ENCODE measurements at places on chromosomes 5 and 9.

DNA sequence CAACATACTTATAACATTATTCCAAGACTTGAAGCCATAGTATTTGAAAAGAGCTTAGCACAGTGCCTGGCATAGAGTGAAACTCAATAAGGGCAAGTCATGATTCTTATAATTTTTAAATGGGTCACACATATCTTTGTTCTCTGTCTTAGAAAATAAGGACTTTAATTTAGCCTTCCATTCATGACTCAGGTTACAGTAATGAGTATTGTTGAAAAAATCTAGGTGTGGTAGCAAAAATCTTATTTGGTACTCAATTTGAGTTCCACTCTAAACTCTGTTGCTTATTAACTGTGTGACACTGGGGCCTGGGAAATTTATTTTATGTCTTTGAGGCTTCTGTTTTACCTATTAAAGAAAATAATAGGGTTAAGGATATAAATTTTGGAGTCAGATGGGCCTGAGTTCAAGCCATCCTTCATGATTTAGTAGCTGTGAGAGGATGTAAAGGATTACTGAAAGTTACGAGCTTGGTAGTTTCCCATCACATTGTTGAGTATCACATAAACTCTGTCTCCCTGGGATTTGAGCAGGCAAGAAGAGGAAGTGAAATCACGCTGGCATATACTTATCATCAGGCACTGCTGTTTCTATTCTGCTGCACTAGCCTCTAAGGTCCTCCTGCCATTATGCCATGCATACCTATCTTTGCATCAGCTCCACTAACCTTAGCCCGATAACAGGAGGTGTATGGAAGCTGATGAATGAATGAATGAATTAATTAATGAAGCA, 1.5 kb downstream of the SPINK9 start:
- DNase-seq: no peak

- no peak for DNase-seq
Observed at GRCh38 chr5:57715296-57715695, 232.7 kb upstream of the ACTBL2 start.

DNA sequence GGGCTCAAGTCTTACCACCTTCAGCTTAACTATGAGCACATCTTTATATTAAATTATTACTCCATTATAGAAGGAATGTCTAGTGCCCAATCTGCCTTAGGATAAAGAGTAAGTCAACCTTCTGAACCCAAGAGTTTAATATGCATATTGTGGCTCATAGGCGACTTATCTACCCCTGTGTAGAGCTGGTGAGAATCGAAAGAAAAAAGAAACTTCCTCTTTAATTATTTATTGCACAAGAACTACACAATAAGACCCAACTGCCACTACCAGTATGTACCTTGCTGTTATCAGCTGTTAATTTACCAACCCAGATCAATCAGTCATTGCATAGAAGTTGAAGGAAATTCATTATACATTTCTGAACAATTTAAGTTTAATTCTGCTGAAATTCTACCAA, 329.1 kb upstream of the SLC24A2 start:
- peak; percentile 9 for DNase-seq

GRCh38 chr5:129748913-129749880, 1.3 kb downstream of the MINAR2 start:
- DNase-seq: no peak

- DNase-seq: no peak
Observed at GRCh38 chr9:130526854-130527650, 52.3 kb upstream of the FUBP3 start.

- DNase-seq: no peak
Observed at GRCh38 chr9:4517274-4517673, 27.0 kb downstream of the SLC1A1 start.

GRCh38 chr9:32424616-32425015, 40.2 kb downstream of the ACO1 start:
- no peak for DNase-seq

DNA sequence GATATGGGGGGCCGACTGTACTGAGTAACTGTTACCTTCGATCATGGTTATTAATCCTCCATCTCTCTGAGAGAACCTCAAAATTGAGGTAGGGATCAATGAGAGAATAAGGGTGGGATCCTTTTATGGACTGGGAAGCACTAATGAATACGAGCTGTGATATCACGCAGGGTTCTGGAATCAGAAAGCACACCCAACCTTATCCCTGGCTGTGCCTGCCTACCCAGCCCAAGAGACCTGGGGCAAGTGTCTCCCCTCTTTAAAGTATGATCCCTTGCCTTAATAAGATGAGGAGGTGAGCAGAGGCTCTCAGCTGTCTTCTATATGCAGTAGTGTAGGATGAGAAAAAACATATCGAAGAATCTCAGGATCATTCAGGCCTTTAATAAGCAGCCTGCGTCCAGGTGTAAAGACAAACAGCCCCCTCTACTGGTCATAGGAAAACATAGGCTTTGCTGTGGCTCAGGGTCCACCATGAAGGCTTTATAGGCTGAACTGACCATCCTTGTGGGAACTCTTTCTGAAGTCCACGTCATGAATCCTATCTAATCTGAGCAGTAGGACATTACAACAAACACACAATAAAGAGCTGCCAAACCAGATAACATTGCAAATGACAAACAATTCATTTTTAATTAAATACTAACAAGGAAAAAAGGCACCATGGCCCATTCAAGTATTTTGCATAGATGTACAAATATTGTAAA, 16.8 kb downstream of the NIPAL4 start:
- DNase-seq: no peak

- DNase-seq: no peak
Observed at GRCh38 chr5:89204756-89205155, 321.8 kb upstream of the MEF2C start.

- peak; percentile 10 for DNase-seq
Observed at GRCh38 chr5:66597183-66597757, 1.1 kb downstream of the MAST4 start.

DNA sequence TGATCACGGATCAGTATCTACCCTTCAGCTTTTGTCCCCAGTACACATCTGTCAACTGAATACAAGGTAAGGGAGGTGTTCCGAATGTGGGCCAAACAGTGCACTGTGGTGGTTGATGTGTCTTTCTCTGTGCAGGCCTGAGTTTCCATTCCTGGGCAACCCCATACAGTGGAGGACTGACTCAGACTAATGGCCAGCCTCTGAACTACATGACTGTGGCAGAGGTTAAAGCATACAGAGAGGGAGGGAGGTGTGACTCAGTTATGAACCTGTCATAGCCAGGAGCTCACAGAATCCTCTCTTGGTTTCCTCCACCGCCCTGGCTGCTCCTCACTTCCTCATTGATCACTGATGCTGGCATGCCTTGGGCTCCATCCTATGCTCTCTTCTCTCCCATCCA, 136.4 kb upstream of the TAS2R1 start:
- DNase-seq: no peak

DNA sequence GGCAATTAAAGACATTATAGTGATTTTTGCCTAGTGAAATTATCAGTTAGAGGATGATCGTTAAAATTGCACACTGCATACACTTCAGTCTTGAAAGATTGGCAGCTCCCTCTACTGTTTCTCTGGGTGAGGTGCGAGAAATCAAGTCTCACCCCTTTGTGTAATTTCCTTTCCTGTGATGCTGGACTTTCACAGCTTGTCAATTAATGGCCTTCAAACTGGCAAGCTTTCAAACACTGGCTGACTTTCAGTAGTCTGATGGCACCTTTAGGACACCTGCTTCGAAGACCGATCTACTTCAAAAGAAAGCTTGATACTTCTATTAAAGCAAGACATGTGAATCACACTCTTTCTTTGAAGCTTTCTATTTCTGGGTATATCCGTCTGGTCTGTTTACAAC, 706.7 kb upstream of the PTPRD start:
- peak; percentile 28 for DNase-seq

- no peak for DNase-seq
Observed at GRCh38 chr5:5710471-5710870, 288.0 kb downstream of the ICE1 start.

DNA sequence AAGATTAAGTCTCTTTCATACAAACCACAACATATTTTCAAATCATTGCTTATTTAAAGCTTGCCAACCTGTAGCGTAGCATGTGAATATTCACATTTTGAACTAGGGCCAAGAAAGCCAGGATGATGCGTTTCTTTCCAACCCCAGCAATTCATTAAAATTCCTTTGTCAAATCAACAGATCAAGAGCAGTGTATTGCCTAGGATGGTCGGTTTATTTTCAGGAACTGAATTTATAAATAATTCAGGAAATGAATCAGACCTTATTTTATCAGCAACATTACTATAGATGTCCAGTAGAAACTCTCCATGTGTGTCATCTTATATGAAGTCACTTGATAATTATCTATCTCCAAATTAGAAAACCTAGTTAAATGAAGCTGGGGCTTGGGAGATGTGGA, 13.2 kb upstream of the AUH start:
- DNase-seq: no peak

DNA sequence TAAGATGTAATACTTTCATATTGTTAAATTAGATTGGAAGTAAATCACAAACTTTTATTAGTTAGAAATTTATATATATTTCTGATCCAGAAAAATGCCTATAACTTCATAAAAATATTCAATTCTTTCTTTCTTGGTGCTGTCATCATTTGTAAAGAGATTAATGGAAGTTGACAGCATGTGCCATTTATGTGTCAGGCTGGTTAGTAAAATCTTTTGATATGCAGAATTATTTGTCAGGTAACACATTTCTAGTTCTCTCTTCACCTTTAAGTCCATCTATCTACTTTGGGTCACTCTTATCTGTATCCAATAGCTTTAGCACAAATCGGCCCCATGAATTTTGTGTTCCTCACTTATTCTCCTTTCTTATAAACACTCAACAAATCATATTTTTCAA, 102.9 kb downstream of the ISL1 start:
- DNase-seq: no peak

DNA sequence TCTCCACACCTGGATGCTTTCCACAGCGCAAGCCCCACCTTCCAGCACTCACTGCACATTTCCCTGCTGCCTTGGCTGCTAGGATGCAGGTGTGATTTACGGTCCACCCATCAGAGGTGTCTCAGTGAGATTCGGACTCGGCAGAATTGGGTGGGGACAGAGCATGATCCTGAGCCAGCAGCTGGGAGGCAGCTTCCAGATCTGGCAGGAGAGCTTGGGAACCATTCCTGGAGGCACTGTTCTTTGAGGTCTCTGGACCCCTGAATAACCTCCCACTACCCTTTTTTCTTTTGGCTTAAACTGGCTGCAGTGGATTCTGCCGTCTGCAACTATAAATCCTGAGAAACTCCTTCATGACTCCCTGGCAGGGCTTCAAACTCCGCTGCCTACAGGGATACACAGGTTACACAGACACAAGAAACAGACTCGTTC, 99.6 kb upstream of the PHYKPL start:
- no peak for DNase-seq

DNA sequence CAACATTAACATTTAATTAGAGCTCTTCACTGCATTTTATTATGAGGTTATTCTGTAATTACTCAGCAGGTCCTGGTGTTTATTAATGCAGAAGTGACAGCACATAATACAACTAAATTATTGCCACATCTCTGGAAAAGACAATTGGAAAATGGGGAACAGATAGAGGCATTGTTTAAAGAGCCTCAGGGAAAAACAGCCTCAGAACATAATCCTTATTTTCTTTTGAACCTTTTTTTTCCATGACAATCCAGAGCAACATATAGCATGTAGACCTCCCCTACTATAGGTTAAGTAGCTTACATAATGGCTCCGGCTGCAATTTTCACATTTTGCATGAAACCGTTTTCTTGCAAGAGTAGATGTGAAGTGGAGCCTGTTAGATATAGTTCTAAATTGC, 87.2 kb downstream of the RMI1 start:
- no peak for DNase-seq

DNA sequence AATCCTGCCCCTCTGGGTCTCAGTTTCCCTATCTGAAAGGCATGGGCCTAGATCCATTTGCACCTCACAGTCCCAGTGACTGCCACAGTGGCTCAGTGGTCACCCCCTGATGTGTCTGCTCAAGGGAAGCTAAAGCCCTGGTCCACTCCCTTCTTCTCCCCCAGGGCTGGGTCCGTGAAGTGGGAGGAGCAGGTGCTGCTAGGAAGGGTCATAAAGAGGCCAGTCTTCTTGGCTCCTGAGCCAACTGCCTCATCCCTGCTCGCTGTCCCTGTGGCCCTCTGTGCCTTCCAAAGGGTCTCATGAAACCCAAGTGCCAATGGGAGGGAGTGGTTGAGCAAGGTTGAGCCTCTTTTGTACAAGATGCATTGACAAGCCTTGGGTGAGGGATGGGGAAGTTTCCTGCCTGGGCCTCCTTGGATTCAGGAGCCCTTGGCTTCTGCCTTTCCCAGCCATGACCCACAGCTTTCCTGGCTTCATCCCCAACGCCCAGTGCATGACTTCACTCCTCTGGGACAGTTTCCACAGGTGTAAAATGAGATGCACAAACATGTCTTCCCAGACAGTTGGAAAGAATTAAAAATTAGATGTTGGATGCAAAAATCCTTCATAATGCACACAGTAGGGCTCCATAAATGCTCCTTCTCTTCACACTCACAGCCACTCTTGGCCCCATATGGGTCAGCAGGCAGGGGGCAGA, 1.6 kb upstream of the SLC6A7 start:
- DNase-seq: no peak

GRCh38 chr5:168401226-168401625, 85.0 kb upstream of the RARS1 start:
- DNase-seq: no peak

DNA sequence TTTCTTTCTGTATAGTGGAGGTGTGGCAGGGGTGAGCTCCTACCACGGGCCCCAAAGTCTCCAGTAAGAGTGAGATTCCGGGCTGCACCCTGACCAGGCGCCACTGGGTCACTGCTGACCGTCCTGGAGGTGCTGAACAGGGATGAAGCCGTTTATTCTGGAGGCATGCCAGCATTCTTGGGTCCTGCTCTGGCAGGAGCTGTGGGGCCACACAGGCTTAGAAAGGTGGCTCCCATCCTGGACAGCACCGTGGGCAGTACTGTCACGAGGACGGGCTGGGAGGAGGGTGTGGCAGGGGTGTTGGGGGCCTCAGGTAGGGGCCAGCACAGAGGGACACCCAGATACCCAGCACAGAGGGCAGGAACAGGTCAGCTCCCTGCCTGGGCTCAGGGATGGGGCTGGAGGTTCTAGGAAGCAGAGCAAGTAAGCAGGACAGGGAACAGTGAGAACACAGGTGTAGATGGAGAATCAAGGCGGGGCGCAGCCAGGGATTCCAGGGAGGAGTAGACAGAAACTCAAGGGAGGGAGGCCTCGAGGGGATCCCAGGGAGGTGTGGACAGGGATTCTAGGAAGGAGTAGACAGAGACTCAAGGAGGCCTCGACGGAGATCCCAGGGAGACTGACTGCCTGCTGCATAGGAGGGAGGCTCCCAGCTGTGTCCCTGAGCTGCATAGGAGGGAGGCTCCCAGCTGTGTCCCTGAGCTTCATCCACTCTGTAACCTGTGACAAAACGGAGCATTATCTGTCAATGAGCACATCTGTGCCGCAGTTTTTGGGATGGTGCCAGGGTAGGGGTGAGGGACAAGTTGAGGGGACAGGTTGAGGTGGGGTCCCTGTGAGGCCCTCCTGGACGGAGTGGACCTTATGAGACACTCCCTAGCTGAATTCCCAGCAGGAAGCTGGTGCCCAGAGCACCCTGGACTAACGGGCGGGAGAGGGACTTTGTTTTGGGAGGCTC, 1.1 kb upstream of the PLEKHG4B start:
- no peak for DNase-seq

GRCh38 chr9:78214492-78214891, 21.4 kb upstream of the CEP78 start:
- no peak for DNase-seq

Measured in hematopoietic multipotent progenitor cell (in vitro differentiated cells).